ENCODE measurements at places on chromosomes 5 and 9.

GRCh38 chr9:95188459-95188858, 129.1 kb downstream of the FANCC start:
- DNase-seq, result no peak

DNA sequence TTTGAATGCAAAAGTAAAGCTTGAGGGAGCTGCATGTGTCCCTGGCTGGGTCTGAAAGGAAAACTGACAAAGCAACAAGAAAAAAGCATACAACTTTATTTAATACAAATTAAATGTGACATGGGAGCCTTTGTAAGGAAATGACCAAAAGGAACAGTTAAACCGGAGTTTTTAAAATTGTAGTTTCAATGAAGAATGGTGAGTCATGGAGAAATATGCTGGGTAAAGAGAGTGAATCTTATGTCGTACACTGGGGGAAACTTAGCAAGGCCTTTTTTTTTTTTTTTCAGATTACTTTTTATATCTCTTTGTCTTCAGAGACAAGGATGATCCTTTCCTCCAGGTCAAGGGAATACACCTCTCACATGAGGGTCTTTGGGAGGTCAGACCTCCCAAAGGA, 50.1 kb upstream of the FBXL17 start:
- no peak for DNase-seq

DNA sequence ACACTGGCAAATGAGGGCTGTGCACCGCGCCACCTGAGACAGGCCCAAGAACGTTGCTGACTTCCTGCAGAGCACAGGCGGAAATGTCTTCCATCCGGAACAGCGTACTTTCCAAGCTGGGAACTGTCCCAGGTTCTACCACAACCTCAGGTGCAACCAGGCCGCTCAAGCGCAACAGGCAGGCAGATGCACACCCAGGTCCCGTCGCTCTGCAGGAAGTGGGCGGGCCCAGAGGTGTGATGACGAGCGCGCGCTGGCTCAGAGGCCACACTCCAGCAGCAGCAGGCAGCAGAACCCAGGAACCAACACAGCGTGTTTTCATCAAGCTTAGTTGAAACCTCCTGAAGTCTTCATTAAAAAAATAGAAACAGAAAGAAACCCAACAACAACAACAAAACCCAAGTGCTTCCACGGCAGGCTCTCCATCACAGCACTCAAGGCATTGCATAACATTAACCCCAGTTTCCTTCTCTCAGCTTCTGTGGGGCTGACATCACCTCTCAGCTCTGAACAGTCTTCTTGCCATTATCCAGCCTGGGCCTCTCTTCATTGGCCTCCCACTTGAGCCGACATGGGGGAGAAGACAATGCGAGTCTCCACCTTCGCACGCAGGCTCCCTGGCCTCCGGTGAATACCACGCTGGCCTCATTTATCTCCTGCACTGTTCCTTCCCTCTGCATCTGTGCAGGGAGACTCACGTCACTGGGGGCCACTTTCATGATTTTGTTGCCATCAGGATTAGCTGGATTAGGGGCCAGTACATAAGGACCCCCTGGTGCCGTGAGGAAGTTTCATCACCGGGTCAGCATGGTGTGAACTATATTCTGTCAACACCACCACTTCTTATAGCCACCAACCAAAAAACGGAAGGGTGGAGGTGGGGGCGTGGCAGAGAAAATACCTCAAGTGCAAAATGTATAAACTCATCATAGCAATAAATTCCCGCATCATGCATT, 22.1 kb downstream of the PTCH1 start:
- peak; percentile 65 for DNase-seq

GRCh38 chr5:2352101-2352861, 399.2 kb downstream of the IRX2 start:
- no peak for DNase-seq

GRCh38 chr9:130885484-130886375, 10.9 kb downstream of the QRFP start:
- DNase-seq, result no peak

DNA sequence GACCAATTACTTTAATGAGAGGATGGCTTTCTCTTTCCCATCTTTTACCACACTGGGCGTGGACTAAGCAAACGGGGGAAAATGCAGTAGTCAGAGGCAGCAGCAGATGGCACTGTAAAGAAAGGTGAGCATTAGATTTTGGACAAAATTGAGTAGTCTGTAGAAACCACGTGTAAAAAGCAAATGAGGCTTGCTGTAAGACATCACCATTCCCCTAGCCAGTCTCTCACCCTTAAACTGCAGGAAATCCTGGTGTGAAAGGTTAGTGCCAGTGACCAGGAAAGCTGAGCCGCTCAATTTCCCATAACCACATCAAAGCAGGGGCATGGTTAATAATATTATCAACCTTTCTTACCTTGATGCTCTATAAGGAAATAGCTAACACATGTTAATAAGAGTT, 31.8 kb downstream of the SPATA31C2 start:
- DNase-seq, result no peak

DNA sequence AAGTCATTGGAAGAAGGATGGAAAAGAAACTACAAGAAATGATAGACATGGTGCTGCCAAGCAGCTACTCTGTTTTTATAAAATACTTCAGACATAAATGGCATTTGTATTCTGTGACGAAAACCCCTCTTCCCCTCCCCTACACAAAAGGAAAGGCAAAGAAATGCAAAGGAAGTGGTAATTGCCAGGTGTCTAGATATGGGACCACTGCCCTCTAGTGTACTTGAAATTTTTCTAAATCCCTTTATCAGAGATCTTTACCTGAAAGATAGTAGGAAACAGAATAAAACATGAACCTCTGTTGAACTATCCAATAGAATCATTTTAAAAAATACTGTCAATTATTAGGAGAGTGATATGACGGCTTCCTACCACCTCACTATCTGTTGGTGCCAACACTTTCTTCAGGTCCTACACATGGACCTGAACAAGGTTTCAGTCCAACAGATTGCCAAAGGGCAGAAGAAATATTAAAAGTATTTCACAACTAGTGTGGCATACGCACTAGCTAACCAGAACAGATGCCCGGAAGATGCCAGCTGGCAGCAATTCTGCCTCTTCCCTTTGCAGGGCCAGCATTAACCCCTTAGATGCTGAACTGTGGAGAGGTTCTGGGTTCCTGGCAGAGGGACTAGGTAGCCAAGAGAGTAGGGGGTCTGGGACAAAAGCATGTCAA, 104.1 kb downstream of the TSSK1B start:
- DNase-seq, result no peak

GRCh38 chr5:142841511-142842265, 71.5 kb downstream of the ARHGAP26 start:
- DNase-seq, result no peak

DNA sequence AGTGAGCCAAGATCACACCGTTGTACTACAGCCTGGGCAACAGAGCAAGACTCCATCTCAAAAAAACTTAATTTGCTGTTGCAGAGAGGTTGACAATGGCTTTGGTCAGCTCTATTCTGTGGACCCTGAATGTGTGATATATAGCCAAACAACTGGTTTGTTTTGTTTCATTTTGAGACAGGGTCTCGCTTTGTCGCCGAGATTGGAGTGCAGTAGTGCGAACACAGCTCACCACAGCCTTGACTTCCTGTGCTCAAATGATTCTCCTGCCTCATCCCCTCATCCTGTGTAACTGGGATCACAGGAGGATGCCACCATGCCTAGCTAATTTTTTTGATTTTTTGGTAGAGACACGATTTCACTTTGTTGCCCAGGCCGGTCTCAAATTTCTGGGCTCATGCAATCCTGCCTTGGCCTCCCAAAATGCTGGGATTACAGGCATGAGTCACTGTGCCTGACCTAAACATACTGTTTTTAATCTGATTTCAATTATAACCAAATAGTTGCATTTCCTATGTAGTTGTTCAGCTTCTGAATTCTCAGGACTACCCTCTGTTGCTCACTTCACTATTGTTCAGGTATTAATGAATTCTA, 9.8 kb downstream of the RNF183 start:
- DNase-seq, result no peak

DNA sequence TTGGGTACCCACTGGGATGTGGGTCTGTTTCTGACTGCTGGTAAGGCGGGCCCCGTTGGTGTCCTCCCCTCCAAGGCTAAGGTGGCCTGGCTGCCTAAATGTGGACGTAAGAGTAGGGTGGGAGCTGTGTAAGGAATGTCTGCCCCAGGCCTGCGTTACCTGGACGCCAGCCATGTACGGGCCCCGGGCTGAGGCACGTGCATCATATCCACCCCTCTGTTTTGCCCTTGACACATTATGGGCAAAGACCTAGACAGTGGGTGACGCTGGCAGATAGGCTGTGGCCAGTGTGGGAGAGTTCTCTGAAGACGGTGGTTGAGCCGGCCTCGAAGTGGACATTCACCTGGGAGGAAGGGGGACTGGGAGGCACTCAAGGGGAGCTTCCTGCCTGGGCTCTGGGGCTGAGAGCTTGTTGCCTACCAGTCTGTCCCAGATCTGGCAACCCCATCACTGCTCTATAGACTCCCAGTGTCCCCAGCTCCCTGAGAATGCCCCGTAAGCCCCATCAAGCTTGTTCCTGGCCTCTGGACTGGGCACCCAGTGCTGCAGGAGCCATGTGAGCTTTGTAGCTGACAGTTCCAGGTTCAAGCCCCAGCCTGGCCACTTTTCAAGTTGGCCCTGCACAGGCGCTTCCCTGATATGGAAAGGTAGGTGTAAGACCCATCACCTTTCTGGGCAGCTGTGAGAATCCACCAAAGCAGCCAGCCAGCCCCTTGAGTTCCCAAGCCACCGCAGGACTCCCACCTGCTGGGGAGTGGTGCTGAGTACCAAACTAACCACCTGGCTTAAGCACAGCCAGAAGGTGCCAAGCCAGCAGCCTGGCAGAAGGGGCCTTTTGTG, 3.2 kb upstream of the PRR7 start:
- DNase-seq, result no peak

- no peak for DNase-seq
These were observed 54.5 kb downstream of the PRR16 start for GRCh38 chr5:120518581-120518980.

- no peak for DNase-seq
These were observed 113.9 kb downstream of the TAF11L14 start for GRCh38 chr5:17748201-17748600.

DNA sequence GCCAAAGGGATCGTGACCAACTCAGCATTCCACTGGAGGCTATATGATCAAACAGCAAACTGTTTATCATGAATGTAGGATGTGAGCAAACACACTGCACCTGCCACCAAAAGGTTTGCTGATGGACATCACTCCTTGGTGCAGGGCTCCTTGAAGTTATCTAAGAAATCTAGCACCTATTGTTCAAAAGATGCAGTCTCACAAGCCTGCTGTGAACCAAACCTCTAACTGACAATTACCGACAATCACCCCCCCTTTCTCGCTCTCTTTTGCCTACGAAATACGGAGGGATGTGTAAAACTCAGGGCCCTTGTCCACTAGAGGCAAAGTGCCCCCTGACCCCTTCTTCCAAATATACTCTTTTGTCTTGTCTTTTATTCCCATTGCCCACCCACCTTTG, 2.5 kb upstream of the CLTA start:
- DNase-seq, result no peak

DNA sequence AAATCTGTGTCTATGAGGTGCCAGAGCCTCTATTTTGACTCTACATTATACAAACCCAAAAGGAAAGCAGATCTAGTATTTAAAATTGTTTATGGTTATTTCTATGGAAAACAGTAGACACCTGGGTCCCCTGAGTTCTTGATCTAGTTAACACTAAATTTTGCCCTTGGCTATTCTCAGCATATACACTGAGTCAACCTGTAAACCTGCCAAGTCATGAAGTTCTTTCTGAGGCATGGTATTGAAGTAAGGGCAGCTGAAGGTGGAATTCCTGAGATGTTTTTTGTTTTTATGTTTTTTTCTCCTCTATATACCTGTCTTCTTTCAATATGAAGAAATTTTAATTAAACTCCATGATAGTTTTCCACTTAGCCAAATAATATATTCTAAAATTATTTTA, 120.2 kb downstream of the PDE4D start:
- no peak for DNase-seq

DNA sequence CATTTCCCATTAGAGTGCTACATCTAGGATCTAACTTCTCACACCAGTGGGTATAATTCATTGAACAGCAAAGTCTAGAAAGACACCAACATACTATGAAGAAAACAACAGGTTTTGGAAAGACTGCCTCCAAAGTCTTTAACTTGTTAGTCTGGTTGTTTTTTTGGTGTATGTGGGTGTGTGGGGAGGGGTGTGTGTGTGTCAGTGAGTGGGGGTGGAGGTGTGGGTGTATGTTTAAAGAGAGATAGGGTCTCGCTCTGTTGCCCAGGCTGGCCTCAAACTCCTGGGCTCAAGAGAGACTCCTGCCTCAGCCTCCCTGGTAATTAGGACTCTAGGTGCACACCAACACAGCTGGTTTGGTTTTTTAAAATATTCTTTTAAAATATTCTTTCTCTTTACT, 59.7 kb downstream of the AP3B1 start:
- no peak for DNase-seq

- no peak for DNase-seq
These were observed 5.3 kb upstream of the TJP2 start for GRCh38 chr9:69168709-69169217.

- no peak for DNase-seq
These were observed 117.8 kb upstream of the SARDH start for GRCh38 chr9:133855802-133856521.

GRCh38 chr9:126404459-126404858, 77.8 kb downstream of the MVB12B start:
- no peak for DNase-seq

- DNase-seq, result no peak
These were observed 516.1 kb downstream of the NTRK2 start for GRCh38 chr9:85185486-85186217.

DNA sequence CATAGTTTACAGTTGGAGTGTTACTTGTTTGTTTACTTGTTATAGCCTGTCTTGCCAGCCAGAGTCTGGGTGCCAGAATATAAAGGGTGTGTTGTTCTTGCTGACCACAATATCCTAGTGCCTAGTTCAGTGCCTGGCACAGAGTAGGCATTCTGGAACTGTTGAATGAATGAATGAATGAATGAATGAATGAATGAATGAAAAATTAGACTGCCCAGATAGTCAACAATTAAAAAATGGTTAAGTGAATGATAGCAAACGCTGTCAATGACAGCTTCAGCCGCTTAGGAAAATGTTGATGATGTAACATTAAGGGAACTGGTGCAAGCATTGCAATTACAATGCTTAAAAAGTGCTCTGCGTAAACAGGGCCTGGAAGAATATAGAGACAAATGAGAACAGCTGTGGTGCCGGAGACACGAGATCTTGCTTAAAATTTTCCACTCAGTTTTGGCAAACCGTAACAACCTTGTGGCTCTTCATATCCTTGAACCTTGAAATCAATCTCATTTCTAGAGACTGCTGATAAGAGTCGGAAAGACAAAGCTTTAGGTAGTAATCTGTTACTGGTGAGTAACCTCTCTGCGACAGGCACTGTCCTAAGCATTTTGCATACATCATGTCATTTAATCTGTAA, 4.7 kb upstream of the TTLL11 start:
- no peak for DNase-seq

- DNase-seq, result no peak
These were observed 311.3 kb downstream of the ASTN2 start for GRCh38 chr9:117103438-117104110.

DNA sequence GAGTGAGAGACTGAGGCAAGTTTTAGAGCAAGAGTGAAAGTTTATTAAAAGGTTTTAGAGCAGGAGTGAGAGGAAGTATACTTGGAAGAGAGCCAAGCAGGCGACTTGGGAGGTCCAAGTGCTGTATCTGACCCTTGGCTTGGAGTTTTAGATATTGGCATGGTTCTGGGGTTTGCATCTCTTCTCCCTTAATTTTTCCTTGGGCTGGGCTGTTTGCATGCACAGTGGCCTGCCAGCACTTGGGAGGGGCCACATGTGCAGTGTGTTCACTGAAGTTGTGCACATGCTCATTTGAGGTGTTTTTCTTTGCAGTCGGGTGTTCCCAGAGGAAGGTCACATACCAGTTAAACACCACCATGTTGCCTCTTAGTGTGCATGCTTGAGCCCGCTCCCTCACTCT, 464.1 kb downstream of the DMRT2 start:
- no peak for DNase-seq

- DNase-seq, result no peak
These were observed 73.8 kb downstream of the MRPL36 start for GRCh38 chr5:1725641-1726468.

Data from stimulated activated CD8-positive, alpha-beta memory T cell treated with anti-CD3 and anti-CD28 coated beads, Interleukin-15, amount 100 ng/mL, for 4 hours (primary cell).